Neural cell (in vitro differentiated cells): ENCODE measurements at places on chromosomes 7 and 10. TPM values are rescaled to one million over a fixed set of nuclear protein-coding genes. Genes with fewer than 3 reads are reported as not detected.

MAGI2 gene
- 18.7 and 19.3 TPM in 2 replicates for polyA plus RNA-seq

RBM33 gene
- polyA plus RNA-seq, result 53.2 and 53.9 TPM in 2 replicates

PSTK gene
- 21.0 and 27.1 TPM in 2 replicates for polyA plus RNA-seq

FFAR4 gene
- not detected in 2 replicates for polyA plus RNA-seq
